ENCODE measurements at places on chromosomes 1 and 21.
A peak's percentile ranks its signal among the peaks of the same experiment; 100 is the strongest.

- no peak for DNase-seq
These were observed 126.4 kb downstream of the LRRC7 start for GRCh38 chr1:69693921-69694675.

DNA sequence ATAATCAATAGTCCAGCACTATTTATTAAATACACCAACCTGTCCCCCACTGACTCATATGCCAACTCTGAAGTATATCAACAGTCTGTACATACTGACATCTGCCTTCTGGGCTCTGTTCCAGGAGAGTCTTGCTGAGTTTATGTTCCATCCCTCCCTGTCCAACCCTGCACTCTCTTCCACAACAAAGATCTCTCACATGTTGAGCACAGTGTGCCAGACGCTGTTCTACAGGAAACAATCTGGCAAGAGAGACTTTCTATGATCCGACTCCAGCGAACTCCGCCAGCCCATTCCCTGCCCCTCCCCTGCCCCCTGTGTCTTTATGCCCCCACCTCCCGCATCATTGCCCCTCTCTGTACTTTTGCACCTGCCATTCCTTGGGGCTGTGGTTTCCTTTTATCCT lies 3.4 kb downstream of the LACTBL1 start:
- DNase-seq = no peak

- DNase-seq = no peak
These were observed 40.6 kb upstream of the SLC2A1 start for GRCh38 chr1:42999308-42999707.

DNA sequence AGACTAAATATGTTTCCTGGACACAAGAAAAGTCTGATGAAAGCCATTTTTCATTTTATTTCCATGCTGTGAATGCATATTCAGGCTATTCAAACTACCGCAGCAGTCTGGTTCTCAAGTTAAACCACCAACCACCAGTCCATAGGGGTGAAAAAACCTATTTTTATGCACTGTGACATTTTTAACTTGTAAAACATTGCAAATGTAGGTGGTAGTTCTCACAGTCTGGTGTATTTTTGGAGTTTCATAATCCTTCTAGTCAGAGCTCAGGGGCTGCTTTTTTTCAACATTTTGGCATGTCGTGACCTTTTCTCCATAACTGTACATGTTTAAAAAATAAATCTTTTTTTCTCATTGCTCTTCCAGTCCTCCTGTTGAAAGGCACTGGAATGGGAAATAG lies 907.6 kb upstream of the ADGRL2 start:
- DNase-seq = no peak

DNA sequence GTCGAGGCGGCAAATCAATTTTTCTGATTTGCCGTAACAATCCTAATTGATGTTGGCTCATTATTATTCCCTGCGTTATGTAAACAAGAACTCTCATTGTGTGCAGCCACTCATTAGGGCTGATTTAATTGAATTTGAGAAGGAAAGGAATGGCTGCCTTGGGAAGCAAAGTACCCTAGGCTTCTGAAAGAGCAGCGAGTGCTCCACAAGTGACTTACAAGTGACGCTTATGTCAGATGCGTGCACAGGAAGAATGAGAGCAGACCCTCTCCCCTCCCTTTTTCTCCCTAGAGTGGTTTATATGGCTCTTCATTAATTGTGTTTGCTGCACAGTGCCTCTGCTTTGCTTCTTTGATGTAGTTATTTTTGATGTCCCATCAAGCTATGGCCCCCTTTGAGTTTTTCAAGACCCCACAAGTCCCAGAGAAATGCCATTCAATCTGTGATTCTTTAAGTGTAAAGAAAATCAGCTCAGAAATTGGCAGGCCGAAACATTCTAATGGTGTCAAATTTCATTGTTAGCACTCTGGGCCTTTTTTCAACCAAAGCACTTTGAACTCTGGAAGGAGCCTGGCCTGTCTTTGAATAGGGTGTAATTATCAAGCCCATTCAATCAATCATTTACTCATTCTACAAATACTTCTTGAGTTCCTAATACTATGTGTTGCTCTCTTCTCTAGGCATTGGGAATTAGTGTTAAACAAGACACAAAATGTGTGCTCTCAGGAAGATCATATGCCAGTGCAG lies 86.8 kb upstream of the VAV3 start:
- DNase-seq = peak; percentile 66

- DNase-seq = no peak
These were observed 66.6 kb upstream of the RHOU start for GRCh38 chr1:228668553-228669241.

DNA sequence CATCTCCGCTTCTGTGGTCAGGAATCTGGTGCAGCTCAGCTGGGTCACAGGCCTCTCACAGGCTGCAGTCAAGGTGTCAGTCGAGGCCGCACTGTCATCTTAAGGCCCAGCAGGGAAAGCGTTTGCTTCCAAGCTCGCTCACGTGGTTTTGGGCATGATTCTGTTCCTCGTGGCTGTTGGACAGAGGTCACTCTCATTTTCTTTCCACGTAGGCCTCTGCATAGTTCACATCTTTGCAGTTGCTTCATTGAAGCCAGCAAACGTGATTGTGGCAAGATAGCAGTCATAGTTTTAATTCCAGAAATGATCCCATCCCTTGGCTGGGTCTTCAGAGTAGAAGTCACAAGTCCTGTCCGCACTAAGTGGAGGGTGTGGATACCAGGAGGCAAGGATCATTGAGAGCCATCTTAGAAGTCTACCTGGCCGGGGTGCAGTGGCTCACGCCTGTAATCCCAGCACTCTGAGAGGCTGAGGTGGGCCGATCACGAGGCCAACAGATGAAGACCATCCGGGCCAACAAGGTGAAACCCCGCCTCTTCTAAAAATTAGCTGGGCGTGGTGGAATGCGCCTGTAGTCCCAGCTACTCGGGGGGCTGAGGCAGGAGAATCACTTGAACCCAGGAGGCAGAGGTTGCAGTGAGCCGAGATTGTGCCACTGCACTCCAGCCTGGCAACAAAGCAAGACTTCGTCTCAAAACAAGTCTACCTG lies 24.5 kb downstream of the NECAP2 start:
- DNase-seq = no peak

DNA sequence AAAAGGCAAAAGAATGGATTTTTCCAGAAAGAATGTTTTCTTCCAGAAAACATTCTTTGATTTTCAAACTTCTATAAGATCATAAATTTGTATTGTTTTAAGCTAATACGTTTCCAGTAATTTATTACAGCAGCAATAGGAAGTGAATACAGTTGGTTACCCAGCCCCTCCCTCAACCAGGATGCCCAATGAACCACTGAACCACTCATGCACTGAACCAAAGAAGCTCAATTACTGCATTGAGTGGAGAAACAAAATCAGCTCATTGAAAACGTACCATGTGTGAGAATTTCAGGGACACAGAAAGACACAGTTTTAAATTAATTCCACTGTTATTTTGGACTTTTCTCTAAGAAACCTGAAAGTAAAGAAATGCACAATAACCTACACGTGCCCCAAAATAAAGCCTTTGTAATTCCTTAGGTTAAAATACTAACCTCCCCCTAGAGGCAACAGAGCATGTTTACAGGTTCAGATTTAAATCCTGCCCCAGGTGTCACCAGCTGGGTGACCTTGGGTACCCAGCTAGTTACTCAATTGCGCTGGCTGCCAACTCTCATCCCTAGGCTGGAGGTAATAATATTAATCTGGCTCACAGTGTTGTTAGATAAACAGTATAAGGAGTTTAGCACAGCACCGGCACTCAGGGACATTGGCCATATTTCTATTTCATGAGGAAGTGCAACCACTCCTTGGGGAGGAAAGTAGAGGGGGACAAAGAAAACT lies 111.7 kb downstream of the NMNAT2 start:
- DNase-seq = no peak

DNA sequence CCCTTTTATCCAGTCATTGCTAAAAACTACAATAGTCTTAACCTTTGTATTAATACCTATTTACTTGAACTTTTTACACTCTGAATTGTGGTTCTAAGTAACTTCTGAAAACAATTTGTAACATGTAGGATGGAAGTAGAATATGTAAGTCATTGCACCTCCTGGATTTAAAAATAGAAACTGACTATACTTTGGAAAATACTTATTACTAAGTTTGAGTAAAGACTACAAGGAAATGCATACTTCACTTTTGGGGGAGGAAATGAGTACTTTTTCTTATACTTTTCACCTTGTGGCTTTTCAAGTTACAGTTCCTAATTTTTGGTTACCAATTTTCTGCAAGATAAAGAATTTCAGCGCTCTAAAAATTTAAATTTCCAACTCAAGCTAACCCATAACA lies 8.7 kb downstream of the RGS18 start:
- no peak for DNase-seq

DNA sequence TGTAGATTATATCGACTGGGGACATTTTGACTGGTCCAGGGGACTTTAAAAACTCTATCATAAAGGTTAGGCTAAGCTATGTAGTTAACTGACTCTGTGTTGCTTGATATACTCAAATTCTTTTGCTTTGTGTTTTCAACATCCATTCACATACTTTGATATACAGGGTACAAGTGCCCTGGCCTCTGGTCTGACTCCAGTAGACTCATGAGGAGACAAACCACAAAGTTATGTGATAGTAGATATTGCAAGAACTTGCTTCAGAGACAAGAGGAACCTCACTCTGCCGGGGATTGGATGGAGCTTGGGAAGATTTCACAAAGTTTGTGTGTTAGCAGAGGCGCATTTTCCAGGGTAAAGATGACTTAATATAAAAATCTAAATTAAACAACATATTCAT lies 1.3 kb downstream of the GORAB start:
- no peak for DNase-seq

GRCh38 chr1:1764876-1765470 lies 13.3 kb downstream of the NADK start:
- DNase-seq = no peak

- DNase-seq = no peak
These were observed 24.4 kb downstream of the ALG14 start for GRCh38 chr1:95048317-95048716.

GRCh38 chr1:21237446-21238088 lies 52.7 kb downstream of the ECE1 start:
- no peak for DNase-seq

DNA sequence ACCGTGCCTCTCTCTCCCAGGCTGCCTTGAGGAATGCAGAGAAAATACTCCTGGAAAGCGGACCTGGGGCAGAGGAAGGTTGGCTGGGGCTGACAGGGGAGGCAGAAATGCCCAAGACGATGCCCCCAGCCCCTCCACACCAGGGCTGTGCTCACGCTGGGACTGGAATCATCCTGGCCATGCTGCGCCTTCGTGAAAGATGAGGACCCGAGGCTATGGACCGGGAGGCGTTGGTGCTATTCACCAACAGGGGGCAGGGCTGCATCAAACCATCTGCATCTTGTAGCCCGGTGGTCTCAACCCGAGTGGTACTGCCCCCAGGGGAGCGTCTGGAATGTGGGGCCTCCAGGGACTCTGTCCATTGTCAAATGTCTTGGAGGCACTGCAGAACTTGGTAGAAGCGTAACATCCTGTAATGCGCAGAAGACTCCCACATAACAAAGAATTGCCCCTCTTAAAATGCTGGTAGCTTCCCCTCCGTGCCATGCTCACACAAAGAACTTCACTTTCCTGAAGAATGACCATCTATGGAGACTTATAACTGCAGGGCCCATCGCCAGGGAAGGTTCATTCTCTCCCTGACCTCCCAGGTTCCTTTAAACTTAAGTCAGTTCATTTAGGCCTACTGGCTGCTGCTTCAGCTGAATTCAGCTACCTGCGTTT lies 251.2 kb downstream of the RRAGC start:
- DNase-seq = no peak

GRCh38 chr1:76928522-76928921 lies 61.2 kb downstream of the ST6GALNAC5 start:
- no peak for DNase-seq

GRCh38 chr21:45856906-45857305 lies 124.7 kb upstream of the COL6A1 start:
- DNase-seq = no peak

DNA sequence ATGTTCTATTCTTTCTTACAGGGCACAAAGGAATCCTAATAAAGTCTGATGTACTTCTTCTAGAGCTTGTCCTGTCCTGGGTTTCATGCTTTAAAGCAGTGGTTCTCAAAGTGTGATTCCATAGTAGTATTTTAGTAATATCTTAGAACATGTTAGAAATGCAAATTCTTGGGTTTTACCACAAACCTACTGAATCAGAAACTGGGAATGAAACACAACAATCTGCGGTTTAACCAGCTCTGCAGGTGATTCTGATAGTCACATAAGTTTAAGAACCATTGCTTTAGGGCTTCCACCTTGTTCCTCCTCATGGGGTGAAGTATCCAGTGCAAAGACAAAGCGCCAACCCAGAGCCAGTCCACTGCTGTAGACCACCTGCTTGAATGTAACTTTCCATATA lies 41.1 kb downstream of the NGF start:
- DNase-seq = no peak

GRCh38 chr1:230972855-230973271 lies 5.8 kb downstream of the TTC13 start:
- DNase-seq = no peak

GRCh38 chr1:6373961-6374720 lies 19.4 kb downstream of the ACOT7 start:
- DNase-seq = peak; percentile 16

DNA sequence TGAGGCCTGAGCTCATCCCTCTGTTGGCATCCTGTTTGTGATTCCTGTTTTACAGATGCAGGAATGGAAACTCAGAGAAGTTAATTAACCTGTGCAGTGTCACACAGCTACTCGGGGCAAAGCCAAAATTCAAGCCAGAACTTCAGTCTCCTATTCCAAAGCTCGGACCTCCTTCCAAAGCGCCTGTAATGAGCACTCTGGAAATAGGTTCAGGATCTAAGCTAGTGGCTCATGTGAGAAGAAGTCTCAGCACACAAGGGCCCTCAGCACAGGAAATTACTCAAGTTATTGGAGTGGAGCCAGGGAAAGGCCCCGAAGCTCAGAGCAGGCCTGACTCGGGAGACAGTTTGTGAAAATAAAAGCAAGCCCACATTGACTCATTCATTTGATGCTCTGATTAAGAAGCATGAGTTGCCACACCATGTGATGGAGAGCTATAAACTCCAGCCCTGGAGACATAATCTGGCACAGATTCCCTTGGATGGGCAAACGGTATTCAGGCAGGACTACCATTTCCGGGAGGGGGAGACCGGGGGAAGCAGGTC lies 50.6 kb upstream of the LYST start:
- DNase-seq = no peak

DNA sequence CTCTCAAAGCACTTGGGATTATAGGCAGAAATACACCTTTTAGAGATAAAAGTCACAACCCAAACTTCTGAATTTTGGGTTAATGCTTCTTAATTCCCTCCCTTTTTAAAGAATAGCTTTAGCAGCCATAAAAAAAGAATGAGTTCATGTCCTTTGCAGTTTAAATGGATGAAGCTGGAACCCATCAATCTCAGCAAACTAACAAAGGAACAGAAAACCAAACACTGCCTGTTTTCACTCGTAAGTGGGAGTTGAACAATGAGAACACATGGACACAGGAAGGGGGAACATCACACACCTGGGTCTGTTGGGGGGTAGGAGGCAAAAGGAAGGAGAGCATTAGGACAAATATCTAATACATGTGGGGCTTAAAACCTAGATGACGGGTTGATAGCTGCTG lies 55.8 kb downstream of the SLC27A3 start:
- DNase-seq = no peak
